Pulmonary artery endothelial cell (primary cell): ENCODE measurements at places on chromosomes 7 and 10.

- DNase-seq: peak; percentile 52
Measured at GRCh38 chr7:130009848-130010688, 41.1 kb downstream of the ZC3HC1 start.

DNA sequence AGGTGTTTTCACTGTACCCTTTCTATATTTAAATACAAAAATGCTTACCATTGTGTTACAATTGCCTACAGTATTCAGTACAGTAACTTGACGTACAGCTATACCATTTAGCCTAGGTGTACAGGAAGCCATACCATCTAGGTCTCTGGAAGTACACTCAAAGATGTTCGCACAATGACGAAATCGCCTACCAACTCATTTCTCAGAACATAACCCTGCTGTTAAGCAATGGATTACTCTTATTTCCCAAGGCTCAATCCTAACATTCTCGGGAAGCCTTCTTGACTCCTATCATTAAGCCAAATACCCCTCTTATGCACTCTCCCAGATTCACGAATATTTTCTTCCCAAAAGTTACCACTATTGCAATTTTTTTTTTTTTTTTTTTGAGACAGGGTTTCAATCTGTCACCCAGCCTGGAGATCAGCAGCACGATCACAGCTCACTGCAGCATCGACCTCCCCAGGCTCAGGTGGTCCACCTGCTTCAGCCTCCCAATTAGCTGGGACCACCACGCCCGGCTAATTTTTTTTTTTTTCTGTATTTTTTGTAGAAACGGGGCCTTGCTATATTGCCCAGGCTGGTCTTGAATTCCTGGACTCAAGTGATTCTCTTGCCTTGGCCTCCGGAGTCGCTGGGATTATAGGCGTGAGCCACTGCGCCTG, 1.5 kb downstream of the CWF19L1 start:
- no peak for DNase-seq

DNA sequence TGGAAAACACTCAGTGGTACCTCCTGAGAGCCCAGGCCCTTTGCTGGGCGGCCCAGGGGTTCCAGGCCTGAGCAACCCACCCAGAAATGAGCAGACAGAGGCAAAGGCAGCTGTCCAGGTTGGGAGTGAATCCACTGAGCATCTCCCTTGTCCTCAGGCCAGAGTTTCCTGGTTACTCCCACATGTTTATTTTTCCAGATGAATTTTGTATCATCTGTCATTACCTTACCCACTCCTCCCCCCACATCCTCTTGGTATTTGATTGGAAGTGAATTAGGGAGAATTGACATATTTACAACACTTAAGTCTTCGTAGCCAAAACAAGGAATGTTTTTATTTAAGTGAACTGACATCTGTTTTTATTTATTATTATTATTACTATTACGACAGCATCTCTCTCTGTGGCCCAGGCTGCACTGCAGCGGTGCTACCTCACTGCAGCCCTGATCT, 13.2 kb upstream of the LMBR1 start:
- no peak for DNase-seq

- DNase-seq: no peak
Measured at GRCh38 chr7:50872437-50872836, 89.7 kb upstream of the GRB10 start.

GRCh38 chr7:44937426-44937825, 41.4 kb downstream of the MYO1G start:
- no peak for DNase-seq

- no peak for DNase-seq
Measured at GRCh38 chr10:128927497-128928161, 539.4 kb upstream of the MGMT start.

- DNase-seq: no peak
Measured at GRCh38 chr7:371779-372545, 82.0 kb downstream of the FOXL3 start.

DNA sequence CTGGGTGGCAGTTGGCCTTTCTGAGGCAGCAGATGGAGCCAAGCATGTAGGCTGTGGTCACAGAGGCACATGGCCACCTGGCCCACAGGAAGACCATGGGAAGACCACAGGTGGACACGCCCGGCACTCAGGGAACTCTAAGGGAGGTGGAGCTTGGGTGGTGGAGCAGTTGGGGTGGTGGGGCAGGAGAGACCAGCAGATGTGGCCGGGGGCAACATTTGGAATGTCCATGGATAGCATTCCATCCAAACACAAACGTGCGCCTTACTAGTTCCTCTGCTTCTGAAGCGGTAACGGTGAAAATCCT, 290.9 kb downstream of the PTPRN2 start:
- DNase-seq: no peak

DNA sequence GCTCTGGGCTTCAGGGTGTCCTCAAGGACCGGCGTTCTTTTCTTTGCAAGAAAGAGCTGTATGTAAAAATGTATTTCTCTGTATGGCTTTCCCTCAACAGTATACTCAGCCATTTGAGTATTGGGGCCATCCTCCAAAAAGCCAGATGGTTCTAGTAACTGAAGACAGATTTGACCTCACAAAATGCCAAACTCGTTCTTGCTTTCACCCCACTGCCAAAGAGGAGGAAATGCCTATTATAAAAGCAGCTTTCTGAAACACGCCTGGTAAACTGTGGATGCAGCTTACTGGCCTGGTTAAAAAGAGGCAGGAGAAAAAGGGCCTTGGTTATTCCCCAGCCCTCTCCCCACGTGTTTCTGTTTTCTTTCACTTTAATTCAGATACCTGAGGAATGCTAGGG, 7.7 kb upstream of the HTR5A start:
- DNase-seq: no peak

- DNase-seq: no peak
Measured at GRCh38 chr10:109695988-109696387, 227.3 kb downstream of the XPNPEP1 start.

- DNase-seq: no peak
Measured at GRCh38 chr7:127949769-127950222, 81.4 kb downstream of the LRRC4 start.

- DNase-seq: no peak
Measured at GRCh38 chr7:2920956-2921652, 77.0 kb upstream of the GNA12 start.

DNA sequence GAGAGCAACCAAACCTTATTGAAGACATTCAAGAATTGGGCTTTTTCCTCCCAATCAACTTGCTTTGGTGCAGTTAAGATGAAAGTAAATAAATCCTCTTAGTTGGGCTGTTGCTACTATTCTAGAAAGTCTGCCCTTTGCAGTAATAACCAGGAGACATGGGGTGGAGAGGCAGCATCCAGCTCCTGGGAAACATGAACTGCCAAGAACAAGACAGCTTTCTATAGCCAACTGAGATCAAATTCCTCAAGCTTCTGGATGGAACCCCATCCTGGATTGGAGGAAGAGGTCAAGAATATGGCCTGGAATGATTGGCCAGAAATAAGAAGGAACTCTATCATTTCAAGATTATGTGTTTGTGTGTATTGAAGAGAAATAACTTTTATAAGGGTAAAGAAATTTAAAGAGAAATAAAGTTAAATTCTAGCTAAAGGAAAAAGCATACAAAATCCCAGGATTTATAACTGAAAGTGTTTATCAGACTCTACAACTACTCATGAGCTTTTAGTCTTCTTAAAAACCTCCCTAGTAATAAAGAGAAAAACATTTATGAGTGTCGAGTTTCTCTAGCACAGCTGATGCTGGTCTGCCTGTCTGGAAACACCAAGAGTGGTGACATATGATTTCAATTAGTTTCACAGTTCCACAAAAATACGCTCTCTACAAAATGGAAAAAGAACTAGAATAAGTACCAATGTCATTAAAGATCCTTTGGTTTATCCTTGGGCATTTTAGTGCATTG, 70.1 kb upstream of the COL1A2 start:
- DNase-seq: no peak

- DNase-seq: no peak
Measured at GRCh38 chr7:159007364-159007995, 137.2 kb downstream of the VIPR2 start.

DNA sequence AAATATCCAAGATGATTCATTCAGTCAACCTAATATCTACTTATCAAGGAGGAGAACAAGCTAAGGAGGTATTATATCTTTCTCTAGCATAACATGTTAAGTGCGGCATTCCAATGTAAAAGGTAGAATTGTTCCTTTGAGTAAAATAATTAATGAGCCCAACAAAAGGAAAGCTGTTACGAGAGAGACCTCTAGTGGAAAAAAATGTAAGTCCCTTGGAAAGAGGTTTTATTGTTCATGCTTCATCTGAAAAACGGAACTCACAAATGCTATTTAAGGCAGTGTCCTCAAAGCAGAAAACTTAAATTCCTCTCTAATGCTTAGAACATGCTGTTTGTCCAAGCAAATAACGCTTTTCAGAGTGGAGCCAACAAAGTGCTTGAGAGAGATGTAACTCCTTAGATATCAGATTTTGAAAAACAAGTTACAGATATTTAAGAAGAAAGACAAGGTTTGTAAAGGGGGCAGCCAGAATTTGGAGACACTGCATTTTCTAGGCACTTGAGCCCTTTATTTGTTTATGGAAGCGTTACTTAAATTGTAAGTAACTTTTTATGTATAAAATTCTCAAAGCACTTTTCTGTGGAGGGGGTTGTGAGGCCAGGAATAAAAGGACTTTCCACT, 119.9 kb downstream of the TFEC start:
- DNase-seq: no peak

DNA sequence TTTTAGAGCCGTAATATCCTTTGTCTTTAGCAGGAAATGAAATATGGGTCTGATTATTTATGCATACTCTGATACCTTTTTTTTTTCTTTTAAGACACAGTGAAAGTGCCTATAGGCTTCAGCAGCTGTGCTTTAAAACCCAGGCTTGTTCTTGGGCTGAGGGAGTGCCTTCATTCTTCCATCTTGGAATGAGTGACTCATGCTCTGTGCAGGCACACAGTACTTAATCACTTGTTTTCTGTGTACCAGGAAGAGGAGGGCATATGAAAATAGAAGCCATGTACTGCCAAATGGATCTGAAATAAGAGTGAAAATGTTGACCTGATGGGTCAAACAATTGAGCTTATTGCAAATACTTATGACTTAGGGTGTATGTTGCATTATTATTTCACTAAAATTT, 12.0 kb downstream of the INPP5F start:
- peak; percentile 80 for DNase-seq

DNA sequence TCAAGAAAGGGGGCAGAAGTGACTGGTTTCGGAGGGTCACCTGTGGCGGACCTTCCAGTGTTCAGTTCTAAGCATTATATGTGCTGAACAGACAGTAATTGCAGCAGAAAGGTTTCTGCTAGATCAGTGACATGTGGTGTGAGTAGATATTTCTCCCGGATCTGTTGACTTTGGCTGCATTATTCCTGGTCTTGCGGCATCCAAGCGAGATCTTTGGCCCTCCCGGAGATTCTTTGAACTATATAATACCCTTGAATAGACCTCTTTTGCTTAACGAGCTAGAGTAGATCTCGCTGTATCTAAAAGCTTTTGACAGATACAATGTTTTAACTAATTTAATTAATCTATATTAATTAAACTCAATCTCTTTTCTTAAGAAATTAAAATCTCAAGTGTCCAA, 99.8 kb downstream of the PTN start:
- no peak for DNase-seq

GRCh38 chr7:101560856-101561255, 68.2 kb downstream of the MYL10 start:
- no peak for DNase-seq

- peak; percentile 5 for DNase-seq
Measured at GRCh38 chr10:79904671-79905321, 44.1 kb downstream of the SFTPD start.

- no peak for DNase-seq
Measured at GRCh38 chr10:11882646-11883375, 59.7 kb downstream of the PROSER2 start.

DNA sequence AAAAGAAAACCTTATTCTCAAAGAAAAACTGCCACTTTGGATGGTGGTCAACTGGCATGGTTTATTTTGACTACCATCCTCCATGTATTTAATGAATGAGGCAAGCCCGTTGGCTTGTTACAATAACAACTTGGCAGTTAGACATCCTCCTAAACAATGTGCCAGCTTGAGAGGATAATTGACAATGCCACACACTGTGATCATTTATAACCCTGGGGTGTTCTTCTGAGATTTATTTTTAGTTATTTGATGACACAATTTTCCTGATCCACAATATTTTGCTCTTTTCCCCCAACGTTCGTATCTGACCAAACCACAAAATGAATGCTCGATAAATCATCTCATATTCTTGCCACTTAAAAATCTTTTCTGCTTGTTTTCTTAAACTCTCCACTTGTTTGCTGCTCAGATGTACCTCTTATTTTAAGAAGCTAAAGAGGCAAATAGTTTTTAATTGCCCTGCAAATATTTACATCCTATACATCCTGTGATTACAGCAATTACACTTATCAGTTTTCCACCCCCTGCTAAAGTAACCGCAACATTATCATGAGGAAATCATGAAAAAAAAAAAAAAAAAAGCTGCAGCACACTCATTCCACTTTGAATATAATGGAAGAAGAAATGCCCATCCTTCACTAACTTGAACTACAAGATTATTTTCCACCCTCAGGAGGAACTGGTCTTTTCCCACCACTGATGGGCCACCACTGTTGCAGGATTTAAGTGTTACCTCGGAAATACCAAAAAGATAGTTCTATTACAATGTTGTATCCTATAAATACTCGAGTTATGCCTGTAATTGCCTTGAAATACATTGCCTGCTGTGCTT, 119.9 kb downstream of the MBL2 start:
- DNase-seq: no peak

DNA sequence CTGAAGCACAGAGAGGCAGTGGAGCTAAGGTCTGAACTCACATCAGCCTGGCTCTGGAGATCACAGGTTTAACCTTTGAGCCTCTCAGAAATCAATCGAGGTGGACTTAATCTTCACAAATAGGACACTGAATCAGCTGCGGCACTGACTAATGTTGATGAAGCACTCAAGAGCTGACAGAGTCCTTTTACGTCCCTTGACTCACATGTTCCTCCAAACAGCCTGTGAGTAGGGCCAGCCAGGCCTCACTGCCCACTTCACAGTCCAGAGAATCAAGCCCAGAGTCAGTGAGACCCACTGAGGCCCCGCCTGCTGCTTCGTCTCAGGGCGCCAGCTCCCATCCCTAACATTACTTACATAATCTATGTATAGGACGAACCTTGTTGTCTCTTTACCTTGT, 63.1 kb downstream of the TNS3 start:
- no peak for DNase-seq

GRCh38 chr10:74898201-74898976, 72.0 kb downstream of the KAT6B start:
- no peak for DNase-seq

DNA sequence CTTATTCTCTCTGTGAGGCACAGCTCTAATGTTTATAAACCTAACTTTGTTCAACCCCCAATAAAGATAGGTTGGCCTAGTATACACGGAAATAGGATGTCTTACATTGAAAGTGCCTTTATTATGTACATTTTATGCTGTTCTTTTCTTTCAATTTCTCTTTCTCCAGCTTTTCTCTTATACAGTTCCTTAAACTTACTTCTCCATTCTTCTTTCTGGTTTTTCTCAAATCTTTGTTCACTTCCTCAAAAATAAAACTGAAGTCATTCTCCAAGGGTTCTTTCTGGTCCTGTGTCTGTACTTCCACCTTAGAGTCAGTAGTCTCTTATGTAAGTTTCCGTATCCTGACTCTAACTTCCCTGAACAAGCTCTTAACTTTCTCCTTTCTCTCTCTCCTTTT, 29.2 kb upstream of the NAMPT start:
- DNase-seq: no peak

GRCh38 chr10:119225083-119225658, 17.8 kb downstream of the GRK5 start:
- no peak for DNase-seq

- DNase-seq: no peak
Measured at GRCh38 chr7:83588602-83589240, 60.2 kb downstream of the SEMA3E start.

GRCh38 chr10:3928569-3928968, 143.6 kb upstream of the KLF6 start:
- DNase-seq: no peak

GRCh38 chr7:1432411-1433082, 26.7 kb downstream of the MICALL2 start:
- no peak for DNase-seq
